ENCODE measurements at places on chromosomes 3 and 15.

DNA sequence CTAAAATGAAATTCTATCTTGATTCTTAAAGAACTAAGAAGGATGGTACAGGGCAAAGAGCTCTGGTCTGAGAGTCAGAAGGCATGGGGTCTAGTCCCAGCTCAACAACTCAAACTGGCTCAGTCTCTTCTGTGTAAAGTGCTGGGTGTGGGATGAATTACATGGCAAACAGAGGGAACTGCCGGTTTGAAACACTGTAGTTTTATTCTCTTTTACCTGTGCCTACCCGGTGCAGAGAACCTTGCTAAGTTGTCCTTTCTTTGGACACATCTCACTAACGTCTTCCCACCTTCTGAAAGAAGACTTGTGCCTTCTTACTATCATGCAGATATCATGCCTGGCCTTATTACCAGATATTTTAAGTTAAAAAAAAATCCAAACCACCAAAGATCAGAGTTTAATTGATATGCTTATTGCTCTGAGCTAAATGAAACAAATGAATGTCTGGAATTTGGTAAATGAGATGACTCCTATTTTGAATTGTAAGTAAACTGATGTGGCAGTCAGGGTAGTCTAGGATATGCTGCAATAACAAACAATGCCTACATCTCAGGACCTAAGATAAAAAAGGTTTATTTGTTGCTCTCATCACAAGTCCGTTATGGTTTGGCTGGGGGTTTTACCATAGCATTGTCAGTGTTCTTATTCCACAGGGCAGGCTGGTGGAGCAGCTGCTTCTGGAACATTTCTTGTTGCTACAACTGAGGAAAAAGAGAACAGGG lies 12.5 kb upstream of the RARRES1 start:
- DNase-seq = no peak

- DNase-seq = no peak
These were observed 27.0 kb upstream of the CSPG5 start for GRCh38 chr3:47605652-47606051.

GRCh38 chr3:156628836-156629618 lies 45.4 kb upstream of the TIPARP start:
- no peak for DNase-seq

- no peak for DNase-seq
These were observed 14.1 kb upstream of the APOD start for GRCh38 chr3:195597848-195598247.

GRCh38 chr3:179410331-179410730 lies 40.9 kb downstream of the GNB4 start:
- no peak for DNase-seq

All from NCI-H1930 (cell line).